ENCODE measurements at places on chromosomes 7 and 10.

- DNase-seq: peak; percentile 47
These were observed 4.7 kb downstream of the RBM20 start for GRCh38 chr10:110648692-110649346.

- no peak for DNase-seq
These were observed 17.7 kb downstream of the CLIP2 start for GRCh38 chr7:74306730-74307469.

- DNase-seq: no peak
These were observed 547.2 kb downstream of the ETV1 start for GRCh38 chr7:13442226-13442625.

GRCh38 chr10:132971448-132972148 lies 29.2 kb upstream of the CFAP46 start:
- DNase-seq: no peak

GRCh38 chr7:84841809-84842208 lies 345.0 kb downstream of the SEMA3D start:
- DNase-seq: no peak

- DNase-seq: no peak
These were observed 126.9 kb upstream of the ADCY1 start for GRCh38 chr7:45447296-45447695.

- no peak for DNase-seq
These were observed 63.2 kb downstream of the CYP51A1 start for GRCh38 chr7:92071032-92071431.

DNA sequence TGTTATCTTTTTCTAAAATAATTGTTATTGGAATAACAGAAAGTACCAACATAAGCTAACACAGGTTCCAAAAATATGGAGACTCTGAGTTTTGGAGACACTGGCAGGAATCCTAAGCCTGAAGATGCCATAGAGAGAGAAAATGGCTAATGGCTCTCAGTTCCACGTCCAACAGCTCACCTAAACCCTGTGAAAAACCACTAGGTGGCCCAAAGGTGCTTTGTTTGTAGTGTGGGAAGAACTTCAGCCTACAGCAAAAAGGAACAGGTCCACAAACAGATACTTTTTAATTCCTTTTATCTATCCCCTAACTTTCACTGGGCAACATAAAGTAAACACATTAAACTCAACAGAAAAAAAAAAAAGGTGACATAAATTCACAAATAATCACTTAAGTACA lies 272.3 kb downstream of the SEMA3D start:
- peak; percentile 5 for DNase-seq

DNA sequence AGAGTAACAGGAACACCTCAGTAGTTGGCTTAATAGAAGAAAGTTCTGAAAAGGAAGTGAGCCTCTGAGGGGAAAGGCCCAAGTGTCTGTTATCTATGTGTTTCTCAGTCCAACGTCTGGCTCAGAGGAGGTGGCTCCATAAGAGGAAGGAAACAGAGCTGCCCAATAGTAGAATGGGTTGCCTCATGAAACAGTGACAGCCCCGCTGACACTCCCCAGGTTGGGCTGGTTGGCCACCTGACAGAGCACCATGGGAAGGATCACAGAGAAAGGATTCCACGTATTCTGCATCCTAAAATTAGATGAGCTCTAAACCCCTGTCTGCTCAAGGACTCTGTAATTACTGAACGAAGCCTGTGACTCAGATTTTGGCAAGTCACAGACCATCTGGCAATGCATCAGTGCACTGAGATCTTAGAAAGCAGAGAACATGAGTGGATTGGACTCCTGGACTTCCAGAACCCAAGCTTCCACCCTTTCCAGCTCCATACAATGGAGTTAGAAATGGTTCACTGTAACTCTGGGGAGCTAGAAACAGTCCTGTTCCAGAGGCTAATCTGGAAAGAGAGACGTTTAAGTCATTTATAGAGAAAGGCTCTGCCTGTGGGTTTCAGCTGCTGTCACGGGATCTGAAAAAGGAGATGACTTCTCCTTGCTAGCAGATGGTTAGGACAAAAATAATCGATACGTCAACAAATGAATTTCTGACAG lies 2.9 kb downstream of the PKD2L1 start:
- DNase-seq: peak; percentile 38

GRCh38 chr7:96093435-96093834 lies 228.5 kb downstream of the SLC25A13 start:
- no peak for DNase-seq

DNA sequence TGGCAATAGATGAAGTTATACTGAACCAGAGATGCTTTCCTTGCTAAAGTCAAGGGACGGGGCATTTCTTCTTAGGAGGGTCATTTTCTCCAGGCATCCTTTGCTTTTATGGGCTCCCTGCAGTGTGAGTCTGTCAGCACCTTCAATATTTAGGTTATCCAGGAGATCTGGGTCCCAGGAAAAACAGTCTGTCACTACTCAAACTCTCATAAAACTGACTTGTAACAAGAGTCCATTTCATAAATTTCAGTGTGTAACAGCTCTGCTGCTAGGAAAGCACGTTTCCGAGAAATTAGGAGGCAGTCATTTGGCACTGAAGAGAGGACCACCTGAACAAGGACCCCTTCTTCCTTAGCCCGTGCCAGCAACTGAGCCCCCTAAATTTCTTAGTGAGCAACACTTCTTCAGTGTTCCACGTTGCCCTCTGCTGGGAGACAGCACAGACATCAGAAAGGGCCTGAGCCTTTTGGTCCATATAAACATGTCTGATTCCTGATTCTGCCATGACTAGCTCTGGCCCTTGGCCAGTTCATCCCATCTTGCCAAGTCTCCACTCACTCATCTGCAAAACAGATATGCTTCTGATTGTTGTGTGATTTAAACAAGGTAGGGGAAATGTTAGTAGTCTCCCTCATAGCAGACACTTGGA lies 7.2 kb downstream of the GCC1 start:
- no peak for DNase-seq

GRCh38 chr10:127720142-127720541 lies 16.8 kb upstream of the FOXI2 start:
- peak; percentile 20 for DNase-seq

DNA sequence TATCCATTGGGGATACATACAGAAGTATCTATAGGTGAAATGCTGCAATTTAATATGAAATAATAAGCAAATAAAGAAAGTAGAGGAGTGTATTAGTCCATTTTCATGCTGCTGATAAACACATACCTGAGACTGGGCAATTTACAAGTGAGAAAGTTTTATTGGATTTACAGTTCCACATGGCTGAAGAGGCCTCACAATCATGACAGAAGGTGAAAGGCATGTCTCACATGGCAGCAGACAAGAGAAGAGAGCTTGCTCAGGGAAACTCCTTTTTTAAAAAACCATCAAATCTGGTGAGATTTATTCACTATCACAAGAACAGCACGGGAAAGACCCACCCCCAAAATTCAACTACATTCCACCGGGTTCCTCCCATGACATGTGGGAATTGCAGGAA lies 82.8 kb upstream of the TRIM24 start:
- DNase-seq: no peak

- no peak for DNase-seq
These were observed 386.5 kb downstream of the INHBA start for GRCh38 chr7:41316410-41316809.

GRCh38 chr10:78955206-78955605 lies 113.6 kb upstream of the ZMIZ1 start:
- DNase-seq: no peak

GRCh38 chr7:30246392-30246791 lies 38.0 kb upstream of the ZNRF2 start:
- DNase-seq: no peak

DNA sequence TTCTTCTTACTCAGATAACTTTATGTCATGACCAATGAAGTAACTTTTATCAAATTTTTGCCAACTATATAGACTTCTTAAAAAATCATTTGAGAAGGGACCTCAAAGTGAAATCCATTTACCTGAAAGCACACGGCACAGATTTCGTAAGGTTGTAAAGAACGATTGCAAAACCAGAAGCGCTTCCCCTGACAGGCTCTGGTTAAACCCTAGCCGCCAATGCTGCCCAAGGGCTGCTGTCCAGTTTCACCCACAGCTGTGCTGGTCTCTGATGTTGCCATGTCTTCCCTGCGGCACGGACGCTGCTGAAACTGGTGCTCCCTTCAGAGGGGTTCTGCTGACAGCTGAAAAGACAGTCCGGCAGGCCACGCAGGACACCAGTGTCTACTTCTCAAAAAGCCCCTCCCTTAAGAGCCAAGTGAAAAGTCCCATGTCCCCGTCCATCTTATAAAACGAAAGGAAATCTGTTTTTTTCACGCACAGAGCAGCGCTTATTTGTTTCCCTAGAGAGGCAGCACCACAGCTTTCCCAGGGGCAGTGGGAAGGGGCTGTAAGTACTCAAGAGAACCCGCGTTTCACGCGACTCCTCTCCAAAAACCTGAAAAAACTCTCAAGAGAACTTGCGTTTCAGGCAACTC lies 32.5 kb downstream of the GNA12 start:
- DNase-seq: no peak

DNA sequence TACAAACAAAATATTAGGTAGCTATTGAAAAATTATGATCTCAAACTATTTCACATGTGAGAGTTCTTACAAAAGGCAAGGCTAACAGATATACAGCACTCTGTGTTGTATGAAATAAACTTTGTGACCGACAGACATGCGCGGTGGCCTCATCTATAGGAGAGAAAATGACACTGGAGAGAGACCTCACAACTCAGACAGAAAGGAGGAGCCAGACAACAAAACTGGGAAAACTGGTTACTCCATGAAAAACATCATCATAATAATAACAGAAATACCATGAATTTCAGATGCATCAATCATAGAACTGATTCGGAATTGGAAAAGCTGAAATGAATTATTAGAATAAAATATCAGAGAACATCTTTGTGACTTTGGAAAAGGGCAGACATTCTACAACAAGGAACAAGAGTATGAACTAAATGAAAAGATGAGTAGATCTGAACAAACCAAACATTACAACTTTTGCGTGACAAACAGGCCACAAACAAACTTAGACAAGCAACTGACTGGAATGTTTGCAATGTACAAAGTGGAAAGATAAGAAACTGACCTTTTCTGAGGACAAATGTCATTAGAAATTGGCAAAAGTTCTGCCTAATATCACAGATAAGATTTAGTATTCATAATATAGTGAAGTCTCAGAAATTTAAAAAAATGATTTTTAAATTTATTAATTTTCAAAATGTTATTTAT lies 69.3 kb downstream of the TNS3 start:
- DNase-seq: no peak

DNA sequence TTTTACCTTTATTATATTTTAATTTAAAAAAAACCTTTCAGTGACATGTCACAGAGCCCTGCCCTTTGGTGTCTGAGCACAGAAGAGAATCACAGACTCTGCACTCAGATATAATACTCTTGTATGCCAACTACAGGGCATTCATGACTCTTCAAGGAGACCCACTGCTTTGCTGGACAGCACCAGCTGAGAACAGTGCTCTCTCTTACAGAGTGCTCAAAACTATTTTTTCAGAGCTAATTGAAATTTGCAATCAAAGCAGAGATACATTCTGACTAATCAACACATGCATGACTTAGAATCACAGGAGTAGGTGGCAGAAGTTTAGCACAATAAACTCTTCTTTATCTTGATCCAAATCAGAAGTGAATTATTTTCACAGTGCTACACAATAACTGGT lies 99.1 kb downstream of the OSBPL3 start:
- no peak for DNase-seq

DNA sequence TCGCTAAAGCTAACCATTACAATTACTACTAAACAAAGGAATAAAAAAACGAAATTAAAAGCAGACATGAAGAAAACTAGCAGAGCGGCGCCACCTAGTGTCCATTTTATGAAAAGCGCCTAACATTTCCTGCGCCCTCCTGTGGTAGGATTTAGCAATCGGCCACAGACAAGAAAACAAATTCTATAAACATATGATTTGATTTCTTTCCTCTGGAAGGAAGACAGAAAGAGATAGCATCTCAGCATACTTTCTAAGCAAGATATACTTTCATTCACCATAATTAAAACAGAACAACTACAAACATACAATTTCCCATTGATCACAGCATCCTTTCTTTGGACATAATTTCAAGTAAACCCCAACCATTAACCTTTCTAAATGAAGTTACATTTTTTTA lies 337.7 kb upstream of the NPVF start:
- peak; percentile 65 for DNase-seq

GRCh38 chr7:105055621-105056020 lies 41.6 kb downstream of the KMT2E start:
- no peak for DNase-seq

- no peak for DNase-seq
These were observed 177.6 kb downstream of the PLXDC2 start for GRCh38 chr10:19993714-19994315.

GRCh38 chr10:93034426-93034825 lies 26.2 kb upstream of the CYP26C1 start:
- DNase-seq: no peak

GRCh38 chr10:101965075-101965765 lies 90.8 kb downstream of the ARMH3 start:
- no peak for DNase-seq

DNA sequence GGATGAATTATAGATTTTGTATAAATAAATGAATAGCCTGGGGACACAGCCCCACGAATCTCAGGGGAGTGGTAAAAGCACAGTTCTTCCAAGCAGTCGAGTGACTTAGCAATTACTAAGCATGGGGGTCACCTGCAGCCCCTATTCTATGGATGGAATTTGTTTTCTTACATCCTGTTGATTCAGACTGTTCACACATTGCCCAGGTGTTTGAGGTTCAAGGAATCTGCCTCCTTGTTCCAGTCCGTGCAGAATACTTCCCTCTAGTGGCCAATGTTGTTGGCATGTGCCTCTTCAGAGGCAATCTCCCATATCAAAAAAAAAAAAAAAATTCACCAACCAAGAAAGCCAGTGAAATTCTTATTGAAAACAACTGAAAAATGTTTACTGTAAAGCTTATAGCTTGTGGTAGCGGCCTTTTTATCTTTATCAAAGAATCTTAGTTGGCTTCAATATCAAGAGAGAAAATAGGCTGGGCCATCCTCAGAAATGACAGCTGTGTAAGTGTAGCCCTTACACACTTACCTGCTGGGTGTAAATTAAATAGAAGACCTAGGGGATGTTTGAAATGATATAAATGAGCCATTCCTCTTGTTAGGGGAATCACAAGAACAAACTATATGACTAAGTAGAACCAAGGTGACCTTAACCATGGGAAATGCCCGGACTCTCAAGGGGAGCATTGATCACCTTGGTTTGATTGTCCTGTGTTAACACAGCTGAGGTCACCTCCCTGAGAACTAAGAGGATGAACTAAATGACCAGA lies 7.8 kb downstream of the LIPM start:
- DNase-seq: peak; percentile 68

GRCh38 chr10:18689498-18689897 lies 30.3 kb downstream of the ARL5B start:
- DNase-seq: peak; percentile 64

DNA sequence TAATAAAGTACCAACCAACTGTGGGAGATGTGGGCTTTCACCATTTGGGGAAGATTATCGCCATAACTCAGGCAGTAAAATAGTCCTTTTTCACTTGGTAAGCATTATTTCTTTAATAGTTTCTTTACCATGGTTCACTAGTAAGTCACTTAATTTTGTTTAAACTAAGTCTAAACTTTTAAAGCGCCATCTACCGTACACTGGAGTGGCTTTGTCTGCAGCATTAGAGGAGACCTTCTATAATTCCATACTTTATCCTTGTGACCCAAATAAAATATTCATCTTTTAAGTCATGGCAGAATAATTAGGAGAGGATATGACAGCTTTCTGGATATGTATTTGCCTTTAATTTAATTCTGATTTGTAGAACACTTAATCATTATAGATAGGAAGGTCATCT lies 468.0 kb downstream of the MAGI2 start:
- no peak for DNase-seq

All from A673 (cell line).